NT2/D1 (cell line): ENCODE measurements at places on chromosomes 2 and 18.

DNA sequence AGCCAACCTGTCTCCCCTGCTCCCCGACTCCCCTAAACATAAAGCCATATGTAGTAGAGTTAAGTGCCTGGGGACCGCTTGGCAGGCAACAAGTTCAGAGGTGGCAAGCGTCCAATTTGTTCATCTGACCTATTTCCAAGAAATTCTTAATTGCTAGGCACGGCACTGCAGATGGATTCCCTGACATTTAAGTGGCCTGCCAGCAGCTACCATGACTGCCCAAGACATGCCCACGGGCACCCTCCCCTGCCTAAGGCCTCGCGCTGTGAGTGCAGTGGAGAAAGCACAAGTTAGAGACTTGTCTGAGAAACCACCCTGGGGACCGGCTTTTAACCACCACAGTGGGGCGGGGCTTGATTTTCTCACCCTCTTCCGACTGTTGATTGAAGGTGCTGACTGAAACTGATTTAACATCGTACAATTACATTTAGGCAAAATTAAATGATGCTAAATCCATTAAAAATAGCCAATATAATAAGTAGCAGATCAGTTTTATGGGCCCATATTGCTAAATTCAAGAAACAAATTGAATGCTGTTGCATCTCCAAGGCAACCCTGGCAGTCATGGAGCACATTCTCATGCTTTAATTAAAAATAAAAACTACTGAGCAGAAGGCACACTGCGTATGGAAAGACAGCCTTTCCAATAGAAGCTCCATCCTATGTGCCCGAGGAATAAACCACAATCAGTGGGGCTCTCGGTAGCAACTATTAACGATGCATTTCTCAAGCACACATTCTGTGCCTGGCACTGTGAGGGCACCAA lies 163.6 kb upstream of the ACAA2 start:
- no peak for DNase-seq

DNA sequence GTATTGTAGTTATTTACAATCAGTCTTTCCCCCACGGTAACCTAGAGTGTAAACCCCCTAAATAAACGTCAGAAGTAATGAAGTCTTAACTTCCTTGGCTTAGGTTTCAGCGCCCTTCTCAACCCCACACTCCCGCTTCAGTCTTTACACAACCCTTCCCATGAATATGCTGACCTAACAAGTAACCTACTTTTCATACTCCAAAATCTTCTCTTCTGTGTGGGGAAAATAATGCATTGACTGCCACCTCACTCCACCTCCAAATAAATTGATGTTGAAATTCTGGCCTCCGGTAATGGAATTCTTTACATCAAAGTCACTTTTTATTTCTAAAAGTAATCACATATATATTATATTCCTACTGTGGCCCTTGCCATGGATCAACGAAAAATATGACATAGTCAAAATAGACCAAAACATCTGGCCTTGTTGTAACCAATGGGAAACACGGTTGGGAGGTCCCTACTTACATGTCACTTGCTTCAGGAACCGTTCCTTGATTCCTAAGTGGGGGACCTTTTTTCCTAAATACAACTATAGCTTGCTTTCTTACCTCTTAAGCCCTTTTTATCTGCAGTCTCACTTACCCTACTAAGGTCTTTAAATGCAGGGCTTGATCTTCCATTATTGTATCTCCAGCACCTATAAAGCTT lies 961 bp downstream of the GEN1 start:
- no peak for DNase-seq

DNA sequence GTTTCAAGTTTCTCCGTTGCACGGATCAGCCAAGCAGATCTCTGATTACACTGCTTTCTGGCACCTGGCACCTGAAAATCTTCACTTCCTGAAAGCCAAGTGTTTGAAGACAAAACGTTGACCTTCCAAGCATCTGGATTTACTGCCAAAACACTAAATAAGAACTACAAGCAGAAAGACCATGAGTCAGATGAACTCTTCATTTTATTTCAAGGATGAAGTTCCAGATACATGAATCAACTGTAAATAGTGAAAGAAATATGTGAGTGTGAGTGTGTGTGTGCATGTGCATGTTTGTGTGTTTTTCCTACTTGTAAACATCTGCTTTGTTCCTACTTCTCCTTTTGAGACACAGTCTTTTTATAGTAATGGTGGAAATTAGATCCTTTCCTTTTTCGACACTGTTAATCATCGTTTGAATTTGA lies 60.0 kb upstream of the DTNA start:
- DNase-seq: no peak

GRCh38 chr18:7886436-7886835 lies 319.3 kb downstream of the PTPRM start:
- DNase-seq: no peak

- DNase-seq: no peak
These were observed 8.7 kb downstream of the SP140 start for GRCh38 chr2:230234122-230234722.

- no peak for DNase-seq
These were observed 222.9 kb upstream of the AGAP1 start for GRCh38 chr2:235270956-235271355.
